ENCODE measurements at places on chromosomes 7 and 10.

- no peak for DNase-seq
These were observed 118.3 kb upstream of the LAMB4 start for GRCh38 chr7:108248418-108248817.

DNA sequence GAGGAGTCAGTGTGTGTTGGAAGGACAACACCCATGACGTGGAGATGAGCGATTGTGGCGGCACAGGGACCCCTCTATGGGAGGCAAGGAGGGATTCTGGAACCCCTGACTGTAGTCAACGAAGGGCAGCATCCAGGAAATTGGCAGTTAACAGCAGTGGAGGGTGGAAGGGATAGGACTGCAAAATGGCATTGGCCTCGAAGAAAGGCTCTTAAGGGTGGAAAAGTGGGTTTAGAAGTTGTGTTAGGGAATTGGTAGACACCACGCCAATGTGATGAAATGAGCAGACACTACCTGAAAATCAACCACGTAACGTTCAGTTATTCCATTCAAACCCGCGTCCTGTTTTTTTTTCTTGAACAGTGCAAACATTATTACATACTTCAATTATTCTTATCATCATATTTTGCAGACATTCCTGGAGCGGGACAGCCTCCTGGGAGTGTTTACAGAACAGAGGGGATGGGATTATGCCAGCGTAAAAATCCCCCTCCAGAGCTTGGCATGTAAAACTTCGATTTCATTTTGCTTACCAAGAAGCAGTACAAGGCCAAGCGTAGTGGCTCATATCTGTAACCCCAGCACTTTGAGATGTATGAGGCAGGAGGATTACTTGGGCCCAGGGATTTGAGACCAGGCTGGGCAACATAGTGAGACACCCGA lies 272.1 kb downstream of the WDR37 start:
- DNase-seq, result no peak

- DNase-seq, result no peak
These were observed 11.3 kb downstream of the SAP25 start for GRCh38 chr7:100562195-100563099.

GRCh38 chr7:90777041-90777440 lies 180.9 kb downstream of the CDK14 start:
- no peak for DNase-seq

DNA sequence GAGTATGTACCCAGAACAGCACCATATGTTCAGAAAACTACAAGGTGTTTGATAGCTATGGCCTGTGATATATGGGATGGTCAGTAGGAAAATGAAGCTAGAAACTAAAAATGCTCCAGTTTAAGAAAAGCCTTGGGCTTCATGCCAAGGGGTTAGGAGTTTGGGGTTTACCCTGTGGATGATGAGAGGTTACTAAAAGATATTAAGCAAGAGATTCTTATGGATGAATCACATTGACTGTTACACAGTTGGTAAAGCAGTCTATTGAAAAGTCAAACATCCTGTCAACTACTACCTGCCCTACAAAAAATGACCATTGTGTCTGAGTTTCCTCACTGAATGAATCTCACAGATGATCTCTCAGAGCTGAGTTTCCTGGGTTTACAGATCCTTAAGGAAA lies 166.2 kb upstream of the INHBA start:
- no peak for DNase-seq

GRCh38 chr7:91357901-91358300 lies 93.7 kb downstream of the FZD1 start:
- DNase-seq, result no peak

DNA sequence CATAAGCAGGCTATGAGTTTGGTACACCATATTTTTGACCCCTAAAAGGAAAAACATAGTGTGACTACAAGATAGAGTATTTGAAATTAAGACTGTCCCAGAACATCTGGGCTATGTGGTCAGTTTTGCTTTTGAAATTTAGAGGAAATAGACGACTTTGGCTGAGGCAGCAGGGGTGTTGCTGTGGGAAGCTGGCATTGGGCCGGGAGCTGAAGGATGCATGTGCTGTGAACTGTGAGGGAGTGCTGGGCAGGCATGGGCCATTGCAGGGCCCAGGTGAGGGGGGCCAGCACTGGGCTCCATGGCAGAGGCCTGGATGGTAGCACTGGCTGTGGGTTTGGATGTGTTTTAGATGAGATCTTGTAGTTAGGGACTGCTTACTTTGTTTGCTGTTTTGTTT lies 168.3 kb downstream of the BMPER start:
- no peak for DNase-seq

- peak; percentile 36 for DNase-seq
These were observed 181.7 kb downstream of the PLXNA4 start for GRCh38 chr7:132394283-132395198.

DNA sequence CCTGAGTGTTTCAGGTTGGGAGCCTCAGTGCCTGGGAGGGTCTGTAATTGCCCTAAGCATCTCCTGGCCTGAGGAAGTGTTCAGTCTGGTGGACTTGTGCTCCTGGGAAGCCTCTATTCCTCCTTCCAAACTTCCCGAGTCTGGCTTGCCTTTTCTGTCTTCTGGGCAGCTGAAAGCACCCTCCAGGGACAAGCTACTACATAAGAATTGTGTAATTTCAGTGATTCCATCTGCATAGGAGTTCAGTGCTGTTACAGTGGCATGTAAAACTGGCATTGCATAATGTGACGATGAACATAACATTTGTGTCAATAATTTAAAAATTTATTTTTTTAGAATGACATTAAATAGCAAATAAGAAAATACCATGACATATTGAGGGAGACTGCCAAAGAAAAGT lies 109.3 kb downstream of the AOAH start:
- no peak for DNase-seq

- DNase-seq, result no peak
These were observed 41.8 kb downstream of the FGFR2 start for GRCh38 chr10:121556455-121556854.

- DNase-seq, result no peak
These were observed 776.1 kb downstream of the MAGI2 start for GRCh38 chr7:78677391-78677790.

- no peak for DNase-seq
These were observed 97.2 kb downstream of the KAT6B start for GRCh38 chr10:74923556-74923955.

DNA sequence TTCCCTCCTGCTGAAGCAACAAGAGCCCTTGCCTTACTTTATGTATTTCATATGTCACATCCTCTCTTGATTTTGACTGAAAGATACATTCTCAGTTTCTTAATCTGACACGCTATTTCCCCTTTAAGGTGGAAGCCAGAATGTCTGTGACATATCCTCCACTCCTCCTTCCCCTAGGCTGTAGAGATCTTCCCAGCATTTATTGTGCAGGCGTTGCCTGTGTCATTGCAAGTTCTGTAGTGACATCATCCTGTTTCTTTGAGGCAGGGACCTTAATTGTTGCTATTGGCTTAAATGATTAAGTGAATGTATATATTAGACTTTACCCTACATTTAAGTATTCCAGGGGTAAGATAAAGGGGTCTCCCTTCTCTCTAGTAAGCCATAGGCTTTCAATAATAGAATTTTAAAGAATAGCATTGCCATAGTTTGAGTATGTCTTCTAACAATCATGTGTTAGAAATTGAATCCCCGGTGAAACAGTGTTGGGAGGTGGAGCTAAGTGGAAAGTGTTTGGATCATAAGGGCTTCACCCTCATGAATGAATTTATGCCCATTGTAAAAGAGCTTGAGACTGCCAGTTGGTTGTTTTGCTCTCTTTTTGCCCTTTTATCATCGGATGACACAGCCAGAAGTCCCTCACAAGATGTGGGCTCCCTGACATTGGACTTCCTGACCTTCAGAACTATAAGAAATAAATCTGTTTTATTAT lies 189.5 kb upstream of the CDC14C start:
- no peak for DNase-seq

- no peak for DNase-seq
These were observed 15.2 kb downstream of the MYO1G start for GRCh38 chr7:44963364-44964290.

GRCh38 chr10:90481326-90481923 lies 376.4 kb downstream of the HTR7 start:
- no peak for DNase-seq

DNA sequence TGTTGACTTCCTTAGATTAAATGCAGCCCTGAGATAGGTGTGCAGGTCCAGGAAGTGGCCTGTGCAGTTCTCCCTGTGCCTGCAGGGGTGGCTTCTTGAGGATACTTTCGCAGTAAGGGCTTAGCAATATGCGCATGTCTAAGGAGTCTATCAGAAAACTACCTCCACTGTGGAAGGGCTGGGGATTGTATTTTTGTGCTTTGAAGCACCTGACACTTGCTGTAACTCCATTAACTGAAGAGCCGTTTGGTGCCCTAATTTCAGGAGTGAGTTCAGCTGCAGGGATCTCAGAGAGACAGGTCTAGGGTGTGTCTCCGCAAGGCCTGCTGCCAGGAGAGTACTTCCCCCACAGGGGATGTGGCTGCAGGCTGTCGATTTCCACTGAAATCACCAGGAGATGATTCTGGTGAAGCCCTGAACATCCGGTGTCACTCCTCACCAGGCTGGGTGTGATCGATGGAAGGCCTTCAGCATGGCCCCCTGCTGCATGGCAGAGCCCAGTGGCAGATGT lies 35.5 kb downstream of the IKZF1 start:
- no peak for DNase-seq

DNA sequence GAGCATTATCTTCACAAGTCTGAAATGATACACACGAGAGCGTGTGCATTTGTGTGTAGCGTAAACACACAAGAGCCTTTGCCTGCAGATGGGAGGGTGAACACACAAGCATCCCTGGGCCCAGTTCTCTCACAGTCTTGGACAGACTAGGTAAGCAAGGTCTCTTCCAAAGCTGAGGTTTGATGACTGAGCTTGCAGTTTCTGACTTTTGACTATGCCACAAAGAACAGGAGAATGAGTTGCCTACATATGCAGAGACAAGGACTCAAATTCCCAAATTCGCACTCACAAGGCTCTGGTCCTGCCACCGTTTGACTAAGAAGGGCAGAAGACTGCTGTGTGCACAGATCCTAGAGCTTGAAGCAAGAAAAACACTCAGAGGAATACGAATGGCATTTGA lies 55.8 kb downstream of the FAM53B start:
- no peak for DNase-seq

DNA sequence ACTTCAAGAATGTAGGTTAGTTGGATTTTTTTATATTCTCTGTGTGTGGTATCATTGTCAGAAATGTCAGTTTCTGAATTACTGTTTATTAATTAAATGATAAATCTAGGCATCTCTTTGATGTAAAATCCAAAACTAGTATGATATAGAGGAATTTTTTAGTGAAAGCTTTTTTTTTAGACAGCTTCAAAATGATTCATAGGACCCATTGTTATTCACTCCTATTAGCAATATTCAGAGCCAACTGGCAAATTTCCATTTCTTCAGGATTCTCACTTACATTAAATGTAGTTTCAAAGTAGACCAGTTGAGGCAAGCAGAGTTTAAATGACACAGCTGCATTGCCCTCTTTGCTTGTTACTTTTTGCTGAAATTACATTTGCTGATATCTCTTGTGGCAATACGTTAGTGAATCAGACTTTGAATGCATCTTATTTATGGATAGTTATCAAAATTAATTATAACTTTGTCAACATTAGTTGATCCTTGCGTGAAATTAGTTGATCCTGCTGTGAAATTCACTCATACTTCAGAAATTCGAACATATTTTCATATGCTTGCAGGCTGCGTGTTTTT lies 20.3 kb downstream of the ZNF277 start:
- DNase-seq, result no peak

GRCh38 chr10:27628621-27629020 lies 117.0 kb downstream of the MKX start:
- DNase-seq, result no peak

- no peak for DNase-seq
These were observed 6.0 kb downstream of the PLAU start for GRCh38 chr10:73916761-73917470.

- DNase-seq, result no peak
These were observed 126.1 kb upstream of the KCNMA1 start for GRCh38 chr10:77763453-77764430.

DNA sequence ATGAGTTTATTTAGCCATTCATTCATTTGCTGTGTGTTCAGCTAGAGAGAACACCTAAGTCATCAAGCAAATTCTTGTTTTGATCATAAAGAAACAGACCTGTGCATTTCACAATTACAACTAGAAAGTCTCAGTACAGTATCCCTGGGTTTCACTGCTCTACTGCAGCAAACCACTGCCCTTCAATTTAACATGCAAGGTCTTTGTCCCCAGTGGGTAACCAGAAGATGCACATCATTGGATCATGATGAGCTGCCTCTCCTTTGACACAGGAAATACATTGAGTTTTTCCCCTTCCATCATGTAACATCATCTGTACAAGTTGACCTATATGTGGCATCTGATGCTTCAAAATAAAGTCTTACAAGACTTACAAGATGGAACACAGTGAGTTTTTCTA lies 70.5 kb upstream of the MRLN start:
- DNase-seq, result no peak

- DNase-seq, result no peak
These were observed 37.3 kb downstream of the SH3PXD2A start for GRCh38 chr10:103818105-103818504.

DNA sequence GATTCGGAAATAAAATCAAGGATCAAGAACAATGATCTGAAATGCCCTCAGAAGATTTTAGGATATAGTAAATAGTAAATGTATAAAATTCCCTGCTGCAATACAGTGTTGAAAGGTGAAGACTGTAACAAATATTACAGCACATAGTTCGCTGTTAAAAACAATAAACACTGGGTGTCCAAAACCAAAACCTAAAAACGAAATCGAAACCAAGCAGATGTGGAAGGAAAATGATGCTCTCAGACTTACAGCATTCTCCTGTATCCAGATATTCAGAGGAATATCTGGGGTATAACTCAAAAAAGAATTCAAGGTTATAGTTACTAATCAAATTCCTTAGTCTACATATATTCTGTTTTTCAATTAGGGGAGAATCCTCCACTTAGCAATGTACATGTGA lies 708.1 kb upstream of the PCDH15 start:
- no peak for DNase-seq

GRCh38 chr7:86981127-86981526 lies 78.3 kb downstream of the ELAPOR2 start:
- DNase-seq, result no peak

- DNase-seq, result no peak
These were observed 8.9 kb upstream of the TRDMT1 start for GRCh38 chr10:17210361-17210760.

DNA sequence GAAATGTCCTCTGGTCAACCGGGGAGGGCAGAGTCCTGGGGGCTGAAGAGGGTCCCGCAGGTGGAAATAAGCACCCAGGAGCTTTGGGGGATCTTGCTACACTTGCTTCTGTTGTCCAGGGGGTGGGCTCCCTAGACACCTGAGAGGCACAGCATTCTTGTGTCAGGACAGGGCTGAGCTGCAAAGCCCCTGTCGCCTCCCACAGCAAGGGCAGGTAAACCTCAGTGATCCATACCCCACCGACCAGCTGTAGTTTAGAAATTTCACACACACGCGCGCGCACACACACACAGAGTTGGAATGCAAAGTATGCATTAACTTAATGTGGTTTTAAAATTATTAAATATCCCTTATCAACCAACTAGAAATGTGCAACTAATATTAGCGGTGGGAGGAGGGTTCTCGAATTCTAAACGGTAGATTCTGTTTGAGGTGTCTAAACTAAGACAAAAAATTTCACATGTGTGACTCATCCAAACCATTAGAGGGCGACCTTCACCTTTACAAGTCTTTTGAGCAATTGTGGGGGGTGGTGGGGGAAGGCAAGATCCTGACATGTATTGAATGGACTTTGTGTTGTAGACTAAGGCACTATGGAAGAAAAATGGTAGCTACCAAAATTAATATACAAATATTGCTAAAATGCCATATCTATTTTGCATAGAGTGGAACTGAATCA lies 34.3 kb upstream of the PTF1A start:
- no peak for DNase-seq

GRCh38 chr7:39062811-39063210 lies 85.1 kb downstream of the POU6F2 start:
- DNase-seq, result no peak

All from trophoblast cell (in vitro differentiated cells and primary cell).